CD14-positive monocyte (primary cell): ENCODE measurements at places on chromosomes 7 and 10. TPM values are rescaled to one million over a fixed set of nuclear protein-coding genes. Genes with fewer than 3 reads are reported as not detected.

Gene NEUROD6
- polyA plus RNA-seq: not detected

Gene PRLHR
- polyA plus RNA-seq: not detected

Gene LAMB1
- polyA plus RNA-seq: not detected

Gene SPACDR
- polyA plus RNA-seq: 1.9 and 2.5 TPM in 2 replicates

Gene SPDYE16
- polyA plus RNA-seq: 0.06 and 0.23 TPM in 2 replicates

Gene NODAL
- not detected for polyA plus RNA-seq

Gene SVOPL
- polyA plus RNA-seq: not detected in 2 replicates
